Smooth muscle cell of the pulmonary artery (primary cell): ENCODE measurements at places on chromosomes 12 and 14. TPM values are rescaled to one million over a fixed set of nuclear protein-coding genes. Genes with fewer than 3 reads are reported as not detected.

The PLA2G1B gene
- total RNA-seq, result not detected in 2 replicates

The TRIAP1 gene
- 14.4 and 16.9 TPM in 2 replicates for total RNA-seq

The EML5 gene
- total RNA-seq, result 0.13 and 0.20 TPM in 2 replicates

The STXBP6 gene
- 1.7 and 7.6 TPM in 2 replicates for total RNA-seq

The TGM1 gene
- total RNA-seq, result 0.65 and 1.5 TPM in 2 replicates

The PMCH gene
- total RNA-seq, result 0.30 and 0.39 TPM in 2 replicates
